ENCODE measurements at places on chromosomes 13 and 19.
A peak's percentile ranks its signal among the peaks of the same experiment; 100 is the strongest.

DNA sequence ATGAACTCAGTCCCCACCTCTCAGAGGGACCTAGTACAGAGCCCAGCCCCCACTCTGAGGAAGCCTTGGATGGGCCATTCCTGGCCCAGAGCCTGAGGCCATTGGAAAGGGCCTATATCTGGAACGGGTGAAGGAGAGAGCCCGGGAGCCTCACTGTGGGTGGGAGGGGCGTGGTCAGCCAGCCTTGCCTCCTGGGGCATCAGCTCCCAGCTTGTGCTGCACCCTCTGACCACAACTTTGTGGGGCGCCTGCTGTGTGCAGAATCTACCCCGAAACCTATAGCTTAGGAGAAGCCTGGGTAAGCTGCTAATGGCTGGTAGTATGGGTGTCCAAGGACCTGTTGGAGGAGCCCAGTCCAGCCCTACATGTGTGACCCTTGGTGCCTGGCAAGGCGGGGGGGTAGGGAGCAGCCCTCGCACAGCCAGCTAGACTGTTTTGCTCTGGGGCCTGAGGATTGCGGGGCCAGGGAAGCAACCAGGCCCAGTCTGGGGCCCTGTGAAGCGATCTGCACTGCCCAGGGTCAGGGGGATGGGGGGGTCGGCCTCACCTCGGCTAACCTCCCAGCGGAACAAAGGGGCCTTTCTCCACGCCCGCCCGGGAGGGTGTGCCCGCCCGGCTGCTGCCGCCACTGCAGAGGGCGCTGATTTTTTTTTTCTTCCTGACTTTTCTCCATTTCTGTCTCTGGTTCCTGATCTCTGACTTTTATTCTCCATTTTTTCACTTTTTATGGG is 42.3 kb downstream of the LYL1 start:
- no peak for DNase-seq

DNA sequence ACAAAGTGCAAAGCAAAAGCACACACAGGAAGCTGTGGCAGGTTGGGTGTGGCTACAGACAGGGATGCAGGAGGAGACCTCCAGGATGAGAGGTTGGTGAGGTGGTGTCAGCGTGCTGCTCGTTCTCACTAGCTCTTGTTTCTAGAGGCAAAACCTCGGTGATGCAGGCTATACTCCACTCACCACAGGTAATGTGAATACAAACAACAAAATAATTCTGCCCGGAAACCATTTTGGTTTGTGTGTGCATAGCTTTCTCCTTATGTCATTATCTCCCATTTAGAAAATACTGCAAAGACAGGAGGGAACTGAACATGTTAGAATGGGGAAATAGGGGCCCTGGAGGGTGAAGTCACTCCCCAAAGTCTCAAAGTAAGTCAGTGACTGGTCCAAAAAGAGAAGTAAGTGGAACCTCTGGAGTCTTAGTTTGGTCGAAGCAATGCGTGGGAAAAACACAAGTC is 9.4 kb downstream of the LCP1 start:
- DNase-seq: peak; percentile 16

DNA sequence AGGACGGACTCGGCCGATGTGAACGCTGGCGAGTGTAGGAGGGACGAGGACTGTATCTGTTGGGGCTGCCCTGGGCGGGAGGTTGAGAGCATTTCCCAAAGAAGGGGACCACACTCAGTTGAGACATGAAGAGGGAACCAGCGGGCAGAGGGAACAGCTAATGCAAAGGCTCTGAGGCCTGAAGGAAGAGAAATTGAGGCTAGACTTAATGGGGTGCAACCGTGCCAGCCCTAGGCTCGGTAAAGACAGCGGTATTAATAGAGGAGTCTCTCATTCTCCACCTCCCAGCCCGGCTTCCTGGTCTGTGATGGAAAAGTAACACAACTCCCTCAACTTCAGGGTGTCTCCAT is 1.1 kb downstream of the MPV17L2 start:
- DNase-seq: no peak

GRCh38 chr13:47665043-47665442 is 336.0 kb downstream of the SUCLA2 start:
- no peak for DNase-seq

DNA sequence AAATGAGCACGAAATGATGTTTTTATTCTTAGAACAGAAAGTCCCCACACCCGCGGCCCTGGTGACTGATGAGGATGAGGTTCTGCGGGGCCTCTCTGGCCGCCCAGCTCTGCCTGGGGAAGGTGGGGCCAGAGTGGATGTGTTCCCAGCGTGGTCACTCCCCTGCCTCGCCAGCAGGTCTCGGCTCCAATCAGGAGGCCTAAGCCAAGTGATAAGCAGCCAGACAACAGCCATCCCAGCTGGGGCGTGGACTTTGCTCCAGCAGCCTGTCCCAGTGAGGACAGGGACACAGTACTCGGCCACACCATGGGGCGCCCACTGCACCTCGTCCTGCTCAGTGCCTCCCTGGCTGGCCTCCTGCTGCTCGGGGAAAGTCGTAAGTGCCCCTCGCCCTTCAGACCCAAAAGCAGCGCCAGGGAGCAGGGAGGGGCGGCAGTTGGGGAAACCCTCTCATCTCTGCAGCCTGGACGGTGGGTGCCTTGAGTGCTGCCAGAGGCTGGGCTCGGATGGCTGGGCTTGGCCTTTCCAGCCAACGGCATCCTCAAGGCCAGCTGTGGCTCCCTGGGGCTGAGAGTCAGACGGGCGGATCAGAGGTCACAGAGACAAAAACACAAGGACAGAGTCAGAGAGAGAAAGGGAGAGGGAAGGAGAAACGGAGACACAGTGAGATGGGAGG is at the start of gene F10:
Gene F10 (plus strand): TSS at position 250 of the 676 bp plus-strand sequence. CDS start 57 bp downstream, at position 307.
- no peak for DNase-seq

DNA sequence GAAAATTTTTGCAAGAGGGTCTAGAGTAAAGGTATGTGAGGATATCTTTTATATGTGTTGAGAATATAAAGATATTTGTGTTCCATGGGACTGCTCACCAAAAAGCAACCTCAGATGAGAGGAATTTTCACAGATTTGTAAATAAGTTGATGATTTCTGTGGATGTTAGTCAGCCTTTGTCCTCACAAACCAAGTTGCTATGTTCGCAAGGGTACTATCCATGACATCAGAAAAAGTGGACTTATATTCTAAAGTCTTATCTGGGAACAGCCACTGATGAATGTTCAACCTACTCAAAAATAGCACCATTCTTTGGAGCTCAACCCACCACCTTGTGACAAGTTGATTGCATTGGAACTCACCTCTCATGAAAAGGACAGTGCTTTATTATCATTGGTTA is 138.6 kb downstream of the PCDH20 start:
- DNase-seq: no peak

GRCh38 chr19:51094696-51095279 is 12.1 kb upstream of the KLK14 start:
- DNase-seq: no peak

- no peak for DNase-seq
Observed at GRCh38 chr19:4284176-4284958, 5.3 kb downstream of the SHD start.

- no peak for DNase-seq
Observed at GRCh38 chr13:113991191-113991669, 17.4 kb upstream of the C13orf46 start.

DNA sequence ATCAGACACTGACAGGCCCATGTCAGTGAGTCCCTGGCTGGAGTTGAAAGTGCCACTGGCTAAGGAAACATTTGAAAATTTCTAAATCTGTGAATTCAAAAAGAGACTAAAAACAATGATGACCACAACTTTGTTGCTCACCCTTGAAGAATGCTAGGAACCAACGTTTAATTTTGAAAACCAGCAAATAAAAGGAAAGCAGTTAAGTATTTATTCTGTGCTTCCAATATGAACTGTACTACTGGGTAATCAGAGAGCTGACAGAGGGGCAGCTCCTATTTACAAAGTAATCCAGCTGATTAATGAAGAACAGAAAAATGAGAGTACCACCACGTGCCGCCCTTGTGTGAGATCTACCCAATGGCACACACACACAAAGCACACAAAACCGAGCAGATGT is 44.7 kb upstream of the LATS2 start:
- DNase-seq: no peak

- DNase-seq: no peak
Observed at GRCh38 chr19:4591320-4591719, 31.8 kb upstream of the SEMA6B start.

DNA sequence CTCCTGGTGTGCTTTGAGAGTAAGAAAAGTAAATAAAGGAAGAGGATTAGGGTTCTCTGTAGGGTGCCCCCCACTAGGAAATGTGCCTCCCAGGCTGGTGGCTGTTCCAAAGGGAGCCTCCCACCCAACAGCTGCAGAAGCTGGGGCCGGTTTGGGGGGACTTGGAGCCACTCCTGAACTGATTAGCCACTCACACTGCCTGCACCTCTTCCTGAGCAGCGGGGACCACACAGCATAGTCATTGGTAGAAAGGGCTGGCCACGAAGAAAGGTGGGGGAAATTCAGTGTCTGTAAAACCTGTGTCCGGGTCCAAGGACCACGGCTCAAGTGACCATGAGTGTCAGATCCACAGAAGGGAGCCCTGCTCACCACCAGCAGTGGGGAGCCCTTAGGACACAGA is 55.6 kb downstream of the SPACA7 start:
- no peak for DNase-seq

DNA sequence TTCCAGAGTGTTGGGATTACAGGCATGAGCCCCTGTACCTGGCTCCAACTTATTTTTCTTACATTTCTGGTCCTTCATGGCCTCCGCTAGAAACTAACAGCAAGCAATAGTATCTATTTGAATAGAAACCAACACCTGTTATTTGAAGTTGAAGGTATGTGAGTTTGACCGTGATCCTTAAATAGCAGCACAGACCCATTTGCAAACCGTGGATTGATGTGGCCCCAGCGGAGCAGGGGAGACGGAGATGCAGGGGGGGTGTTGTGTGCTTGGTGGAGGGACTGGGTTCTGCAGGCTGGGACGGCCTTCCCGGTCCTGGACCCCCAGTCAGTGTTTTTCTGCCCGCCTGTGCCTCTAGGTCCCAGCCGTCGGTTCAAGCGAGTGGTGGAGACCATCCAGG is 16.9 kb downstream of the TMEM150B start:
- no peak for DNase-seq

DNA sequence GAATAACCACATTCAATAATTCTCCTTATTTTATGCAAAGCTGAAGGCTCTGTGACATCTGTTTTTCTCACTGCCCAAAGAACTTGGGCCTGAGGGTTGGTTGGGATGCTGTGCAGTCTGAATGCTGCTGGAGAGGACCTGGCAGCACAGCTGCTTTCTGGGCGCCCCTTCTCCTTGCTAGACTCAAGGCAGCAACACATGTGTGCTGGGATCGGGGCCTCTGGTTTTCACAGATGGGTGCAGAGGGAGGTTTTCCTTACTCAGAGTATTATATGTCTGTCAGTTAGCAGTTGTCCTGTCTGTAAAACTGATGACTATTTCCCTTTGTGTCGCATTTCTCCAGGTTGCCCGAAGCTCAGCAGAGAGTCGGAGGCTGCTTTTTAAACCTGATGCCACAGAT is 53.2 kb upstream of the TEX29 start:
- DNase-seq: no peak

DNA sequence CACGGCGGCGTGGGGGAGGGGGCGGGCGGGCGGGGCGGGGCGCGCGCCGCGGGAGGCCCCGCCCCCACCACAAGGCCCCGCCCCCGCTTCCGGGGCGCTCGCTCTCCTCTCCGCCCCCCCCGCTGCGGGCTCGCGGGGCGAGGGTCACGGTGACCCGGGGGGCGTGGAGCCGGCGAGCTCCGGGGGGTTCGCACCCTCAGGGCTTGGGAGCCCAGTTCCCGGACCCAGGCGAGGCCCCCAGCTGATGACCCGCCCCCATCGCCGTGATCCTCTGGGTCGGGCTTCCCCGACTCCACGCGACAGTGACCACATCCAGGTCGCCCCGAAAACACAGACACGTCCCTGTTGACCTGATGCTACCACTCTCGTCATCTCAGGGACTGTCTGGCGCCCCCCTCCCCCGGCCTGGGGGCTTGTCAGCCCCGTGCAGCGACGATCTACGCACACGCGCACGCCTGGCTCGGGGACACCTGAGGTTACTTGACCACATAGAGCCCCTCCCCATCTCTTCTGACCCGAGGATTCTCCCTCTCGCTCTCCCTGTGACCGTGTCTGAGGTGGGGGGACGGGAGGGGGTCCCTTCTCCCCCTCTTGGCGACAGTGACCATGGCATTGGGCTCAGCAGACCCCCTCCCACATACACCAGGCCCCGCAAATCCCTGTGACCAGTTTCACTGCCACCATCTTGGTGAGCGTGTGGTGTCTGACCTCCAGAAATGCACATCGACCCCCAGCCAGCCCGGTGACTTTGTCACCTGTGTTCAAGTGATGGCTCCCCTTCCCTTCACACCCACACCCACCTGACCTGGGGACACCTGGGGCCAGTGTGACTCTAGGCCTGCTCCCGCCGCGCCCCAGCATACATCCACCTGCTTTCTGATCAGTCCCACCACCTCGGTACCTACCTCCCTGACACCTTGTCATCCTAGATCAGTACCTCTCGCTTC is 670 bp downstream of the MAP2K7 start:
- peak; percentile 70 for DNase-seq

- DNase-seq: no peak
Observed at GRCh38 chr19:39936020-39936419, 1.6 kb upstream of the FCGBP start.
